ENCODE measurements at places on chromosomes 5 and 9.

- DNase-seq, result no peak
These were observed 132.6 kb downstream of the SPOCK1 start for GRCh38 chr5:137366526-137366925.

DNA sequence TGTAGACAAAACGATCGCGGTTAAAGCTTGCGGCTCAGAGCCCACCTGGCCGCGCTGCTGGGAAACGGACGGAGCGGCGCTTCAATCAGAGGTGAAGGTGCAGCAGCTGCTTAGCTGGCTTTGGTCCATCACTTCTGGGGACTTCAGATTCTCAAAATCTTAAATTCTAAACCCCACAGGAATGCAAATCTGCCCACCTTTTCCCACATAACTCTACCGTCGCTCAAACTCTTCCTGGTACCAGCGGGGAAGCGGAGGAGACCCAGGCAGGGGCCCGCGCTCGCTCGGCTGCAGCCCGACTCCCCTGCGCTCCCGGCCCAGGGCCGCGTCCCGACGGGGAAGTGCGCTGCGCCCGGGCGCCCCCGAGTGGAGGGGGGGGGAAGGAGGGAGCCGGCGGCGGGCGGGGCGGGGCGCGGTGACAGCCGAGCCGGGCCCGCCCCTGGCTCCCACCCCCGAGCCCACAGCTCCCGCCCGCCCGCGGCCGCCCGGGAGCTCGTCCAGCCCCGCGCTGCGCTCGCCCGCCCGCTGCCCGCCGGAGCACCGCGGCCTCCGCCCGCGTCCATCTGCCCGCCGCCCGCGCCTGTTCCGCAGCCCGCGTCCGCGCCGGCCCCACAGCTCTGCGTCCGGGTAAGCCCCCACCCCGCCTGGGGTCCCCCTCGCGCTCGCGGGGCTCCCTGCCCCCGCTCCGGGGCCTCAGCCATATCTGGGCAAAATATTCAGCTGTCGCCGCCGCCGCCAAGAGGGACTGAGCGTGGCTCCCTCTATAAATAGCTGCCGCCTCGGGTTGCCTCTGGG, at the start of gene TMOD1:
TSS of gene TMOD1 (plus strand) at position 490 of the 795 bp plus-strand sequence. CDS start 22,523 bp downstream, outside the sequence.
- peak; percentile 27 for DNase-seq

DNA sequence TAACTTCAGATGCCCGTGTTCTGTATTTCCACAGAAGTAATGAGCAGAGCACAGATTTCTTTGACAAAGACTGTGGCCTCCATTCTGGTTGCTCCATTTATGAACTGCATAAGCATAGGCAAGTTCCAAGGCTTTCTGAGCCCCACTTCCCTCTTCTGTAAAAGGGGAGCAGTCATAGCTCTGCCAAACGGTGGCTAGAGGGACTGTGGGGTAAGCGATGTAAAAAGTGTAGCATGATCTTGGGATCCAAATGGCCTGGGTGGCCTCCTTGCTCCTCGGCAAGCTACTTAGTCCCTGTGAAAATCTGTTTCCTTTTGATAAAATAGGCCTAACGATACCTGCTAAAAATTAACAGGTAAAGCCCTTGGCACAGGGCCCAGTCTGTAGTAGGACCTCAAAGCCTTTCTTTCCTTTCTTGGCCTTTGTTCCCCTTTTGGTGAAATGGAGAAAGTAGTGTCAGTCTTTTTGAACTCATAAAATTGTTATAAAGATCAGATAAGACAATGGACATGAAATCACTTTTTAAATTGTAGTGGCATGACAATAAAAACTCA, 646.6 kb downstream of the ACTL7B start:
- DNase-seq, result no peak

- no peak for DNase-seq
These were observed 444.8 kb downstream of the SPOCK1 start for GRCh38 chr5:137054335-137054734.

DNA sequence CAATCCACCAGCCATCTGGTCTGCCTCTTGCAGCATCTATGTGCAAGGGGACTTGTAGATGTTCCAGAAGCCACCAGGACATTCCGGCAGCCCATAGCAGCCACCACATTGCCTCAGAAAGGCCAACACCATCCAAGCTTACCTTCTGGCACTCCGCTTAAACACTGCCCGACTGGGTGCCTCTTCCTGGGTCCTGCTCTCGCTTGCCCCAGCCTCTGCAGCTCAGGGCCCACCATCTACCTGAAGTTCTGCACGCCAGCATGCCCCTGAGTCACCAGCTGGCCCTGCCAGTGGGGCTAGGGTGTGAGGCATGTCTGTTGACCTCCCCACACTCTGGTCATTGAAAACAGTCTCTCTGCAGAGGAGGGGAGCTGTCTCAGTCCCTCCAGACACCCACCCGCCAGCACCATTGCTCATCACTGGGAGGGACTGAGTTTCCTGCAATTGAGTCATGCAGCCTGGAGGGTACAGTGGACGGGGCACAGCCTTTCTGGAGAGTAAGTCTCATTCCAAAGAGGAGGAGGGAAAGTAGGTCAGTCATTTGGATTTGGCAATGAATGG, 16.9 kb upstream of the COL5A1 start:
- no peak for DNase-seq

- no peak for DNase-seq
These were observed 98.7 kb downstream of the RAPGEF6 start for GRCh38 chr5:131536211-131536826.
